Brain pericyte (primary cell): ENCODE measurements at places on chromosomes 6 and 20.

DNA sequence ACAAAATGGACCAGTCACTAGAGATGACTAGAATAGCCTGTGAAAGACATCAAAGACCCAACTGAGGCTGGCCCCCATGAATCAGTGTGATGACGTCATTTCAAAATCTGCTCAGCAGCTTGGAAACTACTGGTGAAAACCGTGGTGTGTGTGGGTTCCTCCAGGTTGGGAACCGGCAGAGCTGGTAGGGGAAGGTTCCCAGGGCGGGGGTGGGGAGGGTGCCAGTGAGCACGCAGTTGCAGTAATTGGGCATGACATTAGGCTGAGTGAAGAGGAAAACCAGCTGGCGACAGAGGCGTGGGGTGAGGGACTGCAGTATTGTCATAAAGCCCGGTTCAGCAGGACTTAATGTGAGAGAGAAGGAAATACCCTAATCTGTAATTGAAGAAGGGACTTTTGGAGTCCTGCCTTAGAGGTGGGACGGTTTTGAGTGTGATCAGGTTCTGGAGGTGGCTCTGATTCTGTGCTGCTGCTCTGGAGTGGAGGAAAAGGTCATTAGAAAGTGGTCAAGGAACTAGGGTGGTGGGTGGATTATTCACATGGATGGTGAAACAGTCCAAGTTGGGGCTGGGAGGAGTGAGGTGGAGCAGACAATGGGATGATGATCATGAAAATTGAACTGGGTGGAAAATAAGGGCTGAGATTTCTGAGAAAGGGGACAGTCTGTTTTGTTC is 52.0 kb upstream of the MTHFD1L start:
- DNase-seq, result no peak

DNA sequence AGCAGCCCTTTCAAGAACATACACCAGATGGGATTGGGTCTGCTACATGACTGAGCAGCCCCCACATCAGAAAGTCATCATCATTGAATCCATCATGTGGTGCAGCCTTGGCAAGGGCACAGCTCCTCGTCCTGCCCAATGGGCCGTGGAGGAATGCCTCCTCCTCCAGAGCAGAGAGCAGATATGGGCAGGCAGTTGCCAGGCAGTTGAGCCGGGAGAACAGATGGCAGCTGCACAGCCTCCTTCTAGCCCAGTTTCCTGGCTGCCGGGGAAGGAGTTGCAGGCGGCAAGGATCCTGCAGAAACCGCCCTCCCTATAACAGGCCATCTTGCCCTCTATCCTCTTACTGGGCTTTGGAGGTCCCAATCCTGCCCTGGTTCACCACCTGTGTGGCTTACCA is 11.9 kb upstream of the ZFAND3 start:
- no peak for DNase-seq

DNA sequence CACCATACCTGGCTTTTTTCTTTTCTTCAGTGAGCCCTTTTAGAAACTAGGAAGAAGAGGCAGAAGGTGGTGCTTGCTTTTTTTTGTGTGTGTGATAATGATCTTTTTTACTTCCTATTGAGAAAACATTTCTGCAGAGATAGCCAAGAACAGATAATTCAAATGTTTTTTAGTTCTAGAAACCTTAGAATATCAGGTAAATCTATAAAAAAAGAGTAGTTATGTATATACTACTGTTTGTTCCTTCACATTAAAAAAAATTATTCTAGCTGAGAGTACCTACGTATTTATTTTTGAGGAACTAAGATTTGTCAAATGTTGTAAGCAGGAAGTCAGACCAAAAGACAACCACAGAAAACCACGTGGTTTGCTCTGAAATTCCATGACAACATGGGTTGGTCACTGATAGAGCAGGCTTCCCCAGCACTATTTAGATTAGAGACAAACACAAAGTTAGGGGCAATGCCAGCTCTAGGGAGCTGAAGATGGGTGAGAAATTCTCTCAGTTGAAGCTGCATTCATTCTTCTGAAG is 12.8 kb downstream of the STK4 start:
- no peak for DNase-seq

DNA sequence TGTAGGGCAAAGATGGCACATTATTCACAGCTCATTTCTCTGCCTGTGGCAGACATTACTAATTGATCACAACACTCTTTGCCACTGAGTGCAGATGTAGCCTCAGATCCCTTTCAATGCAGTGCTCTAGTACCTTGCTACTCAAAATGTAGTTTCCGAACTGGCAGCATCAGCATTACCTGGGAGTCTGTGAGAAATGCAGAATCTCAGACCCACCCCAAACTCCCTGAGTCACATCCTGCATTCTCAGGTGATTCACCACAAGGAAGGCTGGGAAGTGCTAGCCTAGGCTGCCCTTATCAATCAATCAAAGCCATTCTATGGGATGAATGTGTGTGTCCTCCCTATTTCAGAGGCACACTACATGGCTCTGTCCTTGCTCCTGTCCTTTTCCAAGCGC is 58.5 kb downstream of the PCNA start:
- no peak for DNase-seq

GRCh38 chr6:34476447-34476846 is 10.6 kb downstream of the PACSIN1 start:
- DNase-seq, result no peak

- DNase-seq, result no peak
These were observed at the start of gene PLAGL1 for GRCh38 chr6:144008120-144008811. Gene PLAGL1, minus strand, starts transcription at chr6:144008259. Its CDS starts 60,123 bp downstream, at chr6:143948136.

- no peak for DNase-seq
These were observed 101.5 kb downstream of the ZFP64 start for GRCh38 chr20:52090035-52090434.

DNA sequence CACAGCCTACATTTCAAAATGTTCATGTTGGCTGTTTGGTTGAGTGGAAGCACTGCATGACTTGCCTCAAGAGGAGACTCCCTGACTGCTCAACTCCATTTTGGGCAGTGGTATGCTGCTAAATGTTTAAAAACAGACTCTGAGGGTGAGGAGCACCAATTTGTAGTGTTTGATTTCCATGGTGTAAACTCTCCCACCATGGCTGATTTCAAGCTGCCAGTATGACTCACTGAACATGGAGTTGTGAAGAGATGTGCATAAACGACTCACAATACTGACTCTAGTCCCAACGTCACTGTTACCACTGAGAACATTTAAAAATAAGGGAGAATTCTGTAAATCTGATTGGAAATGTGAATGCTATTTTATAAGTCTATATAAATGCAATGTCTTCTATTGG is 70.4 kb downstream of the BACH2 start:
- no peak for DNase-seq

DNA sequence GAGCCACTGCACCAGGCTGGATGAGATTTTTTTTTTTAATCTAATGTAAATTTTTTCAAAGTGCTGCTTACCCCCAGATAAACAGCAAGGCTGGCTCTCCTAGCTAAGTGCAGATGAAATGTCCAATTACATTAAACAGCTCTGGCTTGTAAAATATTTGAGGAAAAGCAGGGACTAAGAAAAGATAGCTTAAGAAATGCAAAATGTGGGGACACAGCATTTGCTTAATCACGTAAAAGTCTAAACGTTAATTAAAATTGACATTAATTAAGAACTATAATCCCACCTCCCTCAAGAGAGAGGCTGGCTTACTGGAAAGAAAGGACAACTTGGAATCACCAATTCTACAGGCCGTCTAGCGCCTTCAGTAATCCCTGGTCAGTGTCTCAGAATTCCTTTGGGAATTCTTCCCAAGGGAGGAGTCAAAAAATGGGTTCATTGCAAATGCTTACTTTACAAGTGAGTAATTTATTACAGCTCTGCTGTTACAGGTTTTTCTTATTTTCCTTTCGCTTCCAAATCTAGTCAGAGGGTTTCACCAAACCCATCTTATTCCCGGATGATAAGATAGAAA is 13.6 kb upstream of the MARCKS start:
- no peak for DNase-seq

- DNase-seq, result no peak
These were observed 96.9 kb downstream of the NOL4L start for GRCh38 chr20:32488066-32488838.

DNA sequence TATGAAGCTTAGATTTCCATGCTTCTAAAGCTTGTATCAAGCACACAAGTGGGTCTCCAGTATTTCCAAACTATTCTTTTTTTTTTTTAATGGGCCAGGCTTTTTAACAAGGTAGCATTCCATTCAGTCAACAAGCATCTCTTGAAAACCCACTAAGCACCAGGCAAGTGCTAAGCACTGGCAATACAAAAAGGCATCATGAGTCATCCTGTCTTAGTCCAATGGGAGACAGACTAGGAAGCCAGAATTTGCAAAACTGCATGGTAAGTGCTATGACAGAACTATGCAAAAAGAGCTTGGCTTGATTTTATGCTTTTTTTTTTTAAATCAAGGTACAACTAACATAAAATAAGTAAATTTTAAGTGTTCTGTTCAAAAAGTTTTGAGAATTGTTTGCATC is 109.3 kb upstream of the DST start:
- no peak for DNase-seq

DNA sequence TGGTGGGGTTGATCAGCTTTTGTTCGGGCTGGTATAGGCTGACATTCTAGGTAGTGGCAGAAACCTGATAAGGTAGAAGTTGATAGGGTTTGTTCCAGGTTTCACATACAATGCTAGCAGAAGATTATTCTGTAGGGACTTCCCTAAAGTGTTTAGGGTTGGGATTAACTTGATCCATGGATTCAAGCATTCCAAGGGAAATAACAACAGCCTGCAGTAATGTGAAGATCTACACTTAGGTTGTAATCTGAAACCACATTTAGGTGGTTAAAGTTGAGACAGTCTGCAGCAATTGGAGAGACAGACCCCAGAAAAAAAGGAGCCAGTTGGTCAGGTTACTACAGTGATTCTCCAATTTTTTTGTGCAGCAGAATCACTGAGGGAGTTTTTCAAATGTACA is 56.1 kb downstream of the GJA1 start:
- no peak for DNase-seq

GRCh38 chr6:25439368-25439767 is 160.2 kb downstream of the CARMIL1 start:
- DNase-seq, result no peak

GRCh38 chr20:7627734-7628663 is 312.3 kb downstream of the HAO1 start:
- no peak for DNase-seq

DNA sequence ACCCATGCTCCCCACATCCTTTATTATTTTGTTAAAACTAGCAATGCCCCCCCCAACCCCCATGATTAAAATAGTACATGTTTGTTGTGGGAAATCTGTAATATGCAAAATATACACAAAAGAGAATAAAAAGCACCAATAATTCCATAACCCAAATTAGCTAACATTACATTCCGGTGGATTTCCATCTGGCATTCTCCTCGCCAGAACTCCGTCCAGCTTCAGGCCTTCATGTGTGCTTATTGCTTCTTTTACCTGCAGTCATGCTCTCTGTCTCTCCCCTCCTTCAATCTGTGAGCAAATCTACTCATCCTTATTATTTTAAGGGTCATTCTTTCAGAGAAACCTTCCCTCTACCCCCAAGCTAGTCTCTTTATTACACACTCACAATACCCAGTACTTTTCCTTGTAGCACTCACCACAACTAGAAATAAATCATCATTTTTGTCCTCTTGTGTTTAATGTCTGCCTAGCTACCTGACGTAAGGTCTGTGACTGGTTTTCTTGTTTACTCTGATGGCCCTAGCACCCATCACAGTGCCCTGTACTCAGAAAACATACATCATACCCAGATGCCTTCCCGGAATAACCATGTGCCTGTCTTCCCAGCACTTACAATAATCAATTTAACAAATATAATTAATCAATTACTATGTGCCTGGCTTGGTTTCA is 25.6 kb upstream of the IER3 start:
- DNase-seq, result no peak

DNA sequence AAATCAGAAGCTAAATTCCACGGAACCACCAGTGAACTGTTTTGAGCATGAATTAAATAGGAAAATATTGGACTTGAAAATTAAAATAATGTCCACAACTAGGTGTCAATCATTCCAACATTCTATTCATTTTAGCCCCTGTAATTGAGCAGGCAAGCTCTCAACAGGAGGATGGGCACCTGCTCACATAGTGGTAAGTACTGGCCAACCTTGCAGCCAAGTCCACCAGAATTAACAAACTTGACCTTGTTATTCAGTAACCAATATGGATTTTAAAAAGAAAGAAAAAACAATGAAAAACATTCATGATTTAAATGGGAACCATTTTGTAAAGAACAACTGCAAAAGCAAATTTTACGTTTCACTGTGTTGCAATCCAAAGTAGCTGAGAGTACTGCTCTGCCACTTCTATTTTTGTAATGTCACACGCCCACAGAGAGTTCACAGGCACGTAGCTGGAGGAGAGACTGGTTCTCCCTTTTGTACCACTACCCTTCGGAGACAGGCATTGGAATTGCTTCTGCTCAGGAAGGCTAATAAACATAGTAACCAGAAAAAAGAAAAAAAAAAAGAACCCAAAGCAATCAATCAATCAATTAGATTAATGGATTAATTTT is 75.2 kb upstream of the F13A1 start:
- no peak for DNase-seq

- DNase-seq, result no peak
These were observed 96.3 kb downstream of the ASXL1 start for GRCh38 chr20:32454164-32455145.

- no peak for DNase-seq
These were observed 394 bp downstream of the MYB start for GRCh38 chr6:135181333-135182070.

- DNase-seq, result no peak
These were observed 118.0 kb downstream of the OPRM1 start for GRCh38 chr6:154157082-154157481.

DNA sequence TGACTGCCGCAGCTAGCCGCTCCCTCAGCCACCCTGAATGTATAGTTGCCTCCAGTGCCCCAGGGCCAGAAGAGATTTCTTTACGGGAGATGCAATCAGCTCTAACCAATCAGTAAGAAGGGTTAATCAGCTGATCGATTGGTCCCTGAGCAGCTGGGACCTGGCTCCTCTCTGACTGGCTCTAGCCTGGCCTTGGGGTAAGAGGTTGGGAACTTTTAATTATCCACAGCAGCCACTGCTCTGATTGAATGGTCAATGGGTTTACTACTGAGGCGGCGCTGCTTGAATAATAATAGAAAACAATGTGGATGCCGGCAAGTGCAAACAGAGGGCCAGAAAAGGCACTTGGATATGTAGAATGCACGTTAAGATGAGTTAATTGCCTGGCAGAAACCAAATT is 99.8 kb downstream of the TFAP2A start:
- DNase-seq, result no peak

DNA sequence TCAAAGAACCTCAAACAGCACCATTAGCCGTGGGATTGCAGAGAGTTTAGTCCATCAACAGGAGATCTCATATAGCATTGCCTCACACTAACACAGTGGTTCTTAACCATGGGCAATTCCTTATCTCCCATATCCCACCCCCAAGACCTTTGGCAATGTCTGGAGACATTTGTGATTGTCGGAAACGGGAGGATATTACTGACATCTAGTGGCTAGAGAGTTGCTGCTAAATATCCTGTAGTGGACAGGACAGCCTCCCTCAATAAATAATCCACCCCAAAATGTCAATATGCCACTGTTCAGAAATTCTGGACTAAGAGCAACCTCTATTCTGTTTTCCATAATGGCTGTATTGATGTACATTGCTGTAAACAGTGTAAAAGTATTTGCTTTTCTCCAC is 210.1 kb upstream of the CCN2 start:
- DNase-seq, result no peak

GRCh38 chr6:29082457-29082856 is 4.7 kb downstream of the OR2B3 start:
- DNase-seq, result no peak
